Nephron progenitor cell (in vitro differentiated cells): ENCODE measurements at places on chromosomes 5 and 9.

DNA sequence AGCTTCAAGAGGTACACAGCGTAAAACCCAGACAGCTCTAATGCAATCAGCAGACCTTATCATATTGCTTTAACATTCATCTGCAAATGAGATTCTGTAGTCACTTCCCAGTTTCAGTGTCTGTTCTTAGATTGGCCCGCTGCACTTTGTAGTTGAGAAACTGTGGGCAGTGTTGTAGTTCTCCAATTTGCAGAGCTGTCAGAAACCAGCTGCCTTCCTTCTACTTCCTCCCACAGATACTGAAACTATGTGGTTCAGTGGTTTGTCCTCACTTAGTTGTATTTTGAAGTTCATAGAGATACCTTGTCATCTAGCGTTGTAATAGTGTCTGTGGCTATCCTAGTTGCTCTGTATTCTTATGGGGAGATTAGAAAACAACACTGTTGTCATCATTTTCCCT is 39.6 kb upstream of the TRIM36 start:
- H3K4me1 ChIP-seq, result no peaks in the 10 kb centered on the region
- H3K27ac ChIP-seq, result peak overlapping the region; percentile 69
- peaks cover 24% of the 10 kb centered on the region for H3K36me3 ChIP-seq
- H3K27me3 ChIP-seq, result no peaks in the 10 kb centered on the region
- no peak for DNase-seq
- H3K4me3 ChIP-seq, result no peak overlapping the region

- no peaks in the 10 kb centered on the region for H3K36me3 ChIP-seq
- no peak for DNase-seq
- peaks cover 10% of the 10 kb centered on the region for H3K27me3 ChIP-seq
- no peaks in the 10 kb centered on the region for H3K4me1 ChIP-seq
- H3K4me3 ChIP-seq, result no peak overlapping the region
Measured at GRCh38 chr5:148760945-148761638, 65.3 kb upstream of the ADRB2 start.

GRCh38 chr9:27563738-27564430 is 9.4 kb downstream of the C9orf72 start:
- H3K4me3 ChIP-seq, result no peak overlapping the region
- no peaks in the 10 kb centered on the region for H3K27me3 ChIP-seq
- peaks cover 38% of the 10 kb centered on the region for H3K36me3 ChIP-seq
- H3K4me1 ChIP-seq, result no peaks in the 10 kb centered on the region
- H3K27ac ChIP-seq, result no peak overlapping the region

DNA sequence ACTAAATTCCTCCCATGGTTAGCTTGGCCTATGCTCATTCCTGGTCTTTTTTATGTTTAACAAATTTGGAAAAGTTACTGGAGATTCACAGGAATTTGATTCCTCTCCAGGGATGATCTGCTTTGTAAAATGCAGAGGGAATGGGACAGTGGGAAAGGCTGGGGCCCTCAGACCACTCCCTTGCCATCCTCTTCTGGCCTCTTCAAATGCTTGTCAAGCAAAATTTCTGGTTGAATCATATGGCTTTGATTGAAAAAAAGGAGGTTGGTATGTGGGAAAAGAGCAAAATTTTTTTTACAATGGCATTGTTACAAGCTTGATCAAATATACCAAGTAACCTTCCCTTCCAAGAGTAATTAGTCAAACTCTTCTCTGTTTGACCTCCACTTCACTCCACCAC is 225.1 kb downstream of the PIK3R1 start:
- peaks cover 30% of the 10 kb centered on the region for H3K4me1 ChIP-seq
- DNase-seq, result no peak
- no peaks in the 10 kb centered on the region for H3K36me3 ChIP-seq
- no peaks in the 10 kb centered on the region for H3K27me3 ChIP-seq
- no peak overlapping the region for H3K4me3 ChIP-seq

- peaks cover 8% of the 10 kb centered on the region for H3K36me3 ChIP-seq
- no peak overlapping the region for H3K4me3 ChIP-seq
- DNase-seq, result no peak
- H3K4me1 ChIP-seq, result no peaks in the 10 kb centered on the region
- no peaks in the 10 kb centered on the region for H3K27me3 ChIP-seq
Measured at GRCh38 chr5:68087866-68088265, 127.7 kb upstream of the PIK3R1 start.

DNA sequence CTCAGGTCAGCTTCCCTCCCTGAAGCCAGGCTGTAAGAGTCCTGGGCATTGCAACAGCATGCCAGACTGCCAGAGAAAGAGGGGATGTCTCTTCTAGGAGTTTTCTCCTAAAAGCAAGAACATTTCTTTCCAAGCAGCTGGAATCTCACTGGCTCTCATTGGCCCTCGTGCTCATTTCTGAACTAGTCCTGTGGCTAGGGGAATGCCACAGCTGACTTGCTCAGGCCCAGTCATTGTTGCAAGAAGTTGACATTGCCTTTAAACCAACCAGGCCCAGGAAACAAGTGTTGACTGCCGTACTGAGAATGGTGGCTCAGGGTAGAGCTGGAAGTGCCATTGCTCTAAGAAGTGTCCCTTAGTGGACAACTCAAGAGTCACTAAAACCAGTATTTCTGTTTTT is 15.0 kb upstream of the CEP120 start:
- H3K4me1 ChIP-seq, result no peaks in the 10 kb centered on the region
- no peak for DNase-seq
- H3K27ac ChIP-seq, result no peak overlapping the region
- H3K36me3 ChIP-seq, result no peaks in the 10 kb centered on the region
- no peak overlapping the region for H3K4me3 ChIP-seq
- no peaks in the 10 kb centered on the region for H3K27me3 ChIP-seq

DNA sequence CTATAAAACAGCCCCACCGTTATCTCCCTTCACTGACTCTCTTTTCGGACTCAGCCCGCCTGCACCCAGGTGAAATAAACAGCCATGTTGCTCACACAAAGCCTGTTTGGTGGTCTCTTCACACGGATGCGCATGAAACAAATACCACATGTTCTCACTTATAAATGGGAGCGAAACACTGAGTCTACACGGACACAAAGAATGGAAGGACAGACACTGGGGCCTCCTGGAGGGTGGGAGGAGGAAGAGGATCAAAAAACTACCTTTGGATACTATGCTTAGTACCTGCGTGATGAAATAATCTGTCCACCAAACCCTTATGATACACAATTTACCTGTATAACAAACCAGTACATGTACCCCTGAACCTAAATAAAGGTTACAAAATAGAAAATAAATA is 98.6 kb downstream of the ICE1 start:
- H3K36me3 ChIP-seq, result peaks cover 5% of the 10 kb centered on the region
- H3K27ac ChIP-seq, result no peak overlapping the region
- no peak overlapping the region for H3K4me3 ChIP-seq
- DNase-seq, result no peak
- peaks cover 9% of the 10 kb centered on the region for H3K27me3 ChIP-seq

- H3K4me1 ChIP-seq, result peaks cover 21% of the 10 kb centered on the region
- peak; percentile 85 for DNase-seq
- H3K27ac ChIP-seq, result no peak overlapping the region
- peaks cover 93% of the 10 kb centered on the region for H3K27me3 ChIP-seq
- peak overlapping the region; percentile 85 for H3K4me3 ChIP-seq
Measured at GRCh38 chr5:43008363-43009153, 31.6 kb downstream of the ANXA2R start.

- peaks cover 18% of the 10 kb centered on the region for H3K36me3 ChIP-seq
- peak overlapping the region; percentile 98 for H3K4me3 ChIP-seq
- peaks cover 51% of the 10 kb centered on the region for H3K4me1 ChIP-seq
- no peak for DNase-seq
- H3K27ac ChIP-seq, result peak overlapping the region; percentile 99
- H3K27me3 ChIP-seq, result no peaks in the 10 kb centered on the region
Measured at GRCh38 chr5:138541511-138542179, 1.4 kb downstream of the ETF1 start.

DNA sequence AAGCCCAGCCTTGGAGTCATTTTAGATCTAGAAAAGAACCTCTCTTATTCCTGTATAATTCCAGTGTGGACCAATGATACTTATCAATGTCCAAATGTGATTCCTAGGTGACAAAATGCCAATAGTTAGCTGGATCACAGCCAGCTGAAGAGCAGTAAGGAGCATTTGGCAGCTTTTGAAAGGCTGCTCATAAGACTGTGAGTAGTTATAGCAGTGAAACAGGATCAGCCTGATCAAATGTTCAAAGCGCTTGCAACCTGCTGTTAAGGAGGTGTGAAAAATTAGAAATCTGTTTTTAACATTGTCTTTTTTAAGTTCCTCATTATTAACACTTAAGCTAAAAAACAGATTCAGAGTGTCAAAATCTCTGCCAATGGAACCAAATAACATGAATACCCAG is 85.1 kb downstream of the SSBP2 start:
- H3K27ac ChIP-seq, result no peak overlapping the region
- H3K4me1 ChIP-seq, result no peaks in the 10 kb centered on the region
- H3K36me3 ChIP-seq, result peaks cover 39% of the 10 kb centered on the region
- H3K27me3 ChIP-seq, result no peaks in the 10 kb centered on the region
- H3K4me3 ChIP-seq, result no peak overlapping the region
- no peak for DNase-seq

GRCh38 chr5:87898574-87898973 is 370.1 kb downstream of the TMEM161B start:
- H3K4me3 ChIP-seq, result peak overlapping the region; percentile 41
- H3K27ac ChIP-seq, result peak overlapping the region; percentile 99
- DNase-seq, result no peak
- no peaks in the 10 kb centered on the region for H3K27me3 ChIP-seq
- H3K4me1 ChIP-seq, result peaks cover 78% of the 10 kb centered on the region

GRCh38 chr5:16700081-16700480 is 83.3 kb upstream of the RETREG1 start:
- H3K4me1 ChIP-seq, result no peaks in the 10 kb centered on the region
- no peak for DNase-seq
- H3K4me3 ChIP-seq, result no peak overlapping the region
- H3K27ac ChIP-seq, result peak overlapping the region; percentile 65
- H3K36me3 ChIP-seq, result peaks cover 91% of the 10 kb centered on the region
- H3K27me3 ChIP-seq, result peaks cover 5% of the 10 kb centered on the region

GRCh38 chr9:34001298-34001697 is 47.4 kb downstream of the UBAP2 start:
- peaks cover 8% of the 10 kb centered on the region for H3K4me1 ChIP-seq
- peaks cover 57% of the 10 kb centered on the region for H3K36me3 ChIP-seq

DNA sequence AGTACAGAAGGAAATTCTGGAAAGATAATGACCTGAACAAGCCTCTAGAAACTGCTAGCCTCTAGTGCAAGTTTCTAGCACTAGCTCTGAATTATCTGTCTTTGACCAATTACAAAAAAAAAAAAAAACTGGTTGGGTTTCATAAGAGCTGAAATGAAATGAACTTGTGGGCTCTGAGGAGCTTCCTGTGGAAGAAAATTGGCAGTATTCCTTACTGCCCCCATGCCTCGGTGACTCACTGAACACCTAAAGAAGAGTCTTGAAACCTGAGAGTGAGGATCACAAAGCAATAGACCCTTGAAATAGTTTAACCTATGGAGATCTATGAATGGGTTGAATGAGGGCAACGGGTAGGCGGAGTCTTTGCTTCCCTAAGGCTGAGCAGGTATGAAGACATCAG is 263.6 kb upstream of the RASA1 start:
- no peaks in the 10 kb centered on the region for H3K36me3 ChIP-seq
- H3K27me3 ChIP-seq, result peaks cover 3% of the 10 kb centered on the region
- DNase-seq, result no peak
- no peak overlapping the region for H3K27ac ChIP-seq
- H3K4me1 ChIP-seq, result no peaks in the 10 kb centered on the region
